ENCODE measurements at places on chromosomes 13 and 19.

DNA sequence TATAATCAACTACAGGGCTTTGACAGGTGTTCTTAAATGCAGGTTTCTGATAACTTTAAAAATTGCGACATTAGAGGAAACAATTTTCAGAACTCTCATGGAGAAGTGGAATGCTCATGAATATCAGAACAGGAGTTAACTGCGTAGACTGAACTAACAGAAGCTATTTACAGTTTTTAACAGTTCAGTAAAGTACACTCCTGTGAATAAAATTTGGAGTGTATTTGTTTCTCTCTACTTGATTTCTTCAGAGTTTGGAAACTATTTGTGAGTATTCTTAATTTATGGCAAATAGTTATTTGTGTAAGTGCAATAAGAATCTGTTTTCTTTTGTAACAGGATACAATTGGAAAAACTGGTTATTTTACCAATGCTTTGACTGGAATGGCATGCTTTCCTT, 114.4 kb downstream of the TNFRSF19 start:
- no peak overlapping the region for H3K4me3 ChIP-seq
- no peak for DNase-seq
- peaks cover 6% of the 10 kb centered on the region for H3K36me3 ChIP-seq
- H3K27me3 ChIP-seq, result no peaks in the 10 kb centered on the region
- H3K4me1 ChIP-seq, result peaks cover 3% of the 10 kb centered on the region
- no peak overlapping the region for H3K27ac ChIP-seq

GRCh38 chr13:40986101-40986856, 32.8 kb downstream of the ELF1 start:
- peak overlapping the region; percentile 81 for H3K4me3 ChIP-seq
- peak overlapping the region; percentile 96 for H3K27ac ChIP-seq
- peaks cover 30% of the 10 kb centered on the region for H3K36me3 ChIP-seq
- no peak for DNase-seq

DNA sequence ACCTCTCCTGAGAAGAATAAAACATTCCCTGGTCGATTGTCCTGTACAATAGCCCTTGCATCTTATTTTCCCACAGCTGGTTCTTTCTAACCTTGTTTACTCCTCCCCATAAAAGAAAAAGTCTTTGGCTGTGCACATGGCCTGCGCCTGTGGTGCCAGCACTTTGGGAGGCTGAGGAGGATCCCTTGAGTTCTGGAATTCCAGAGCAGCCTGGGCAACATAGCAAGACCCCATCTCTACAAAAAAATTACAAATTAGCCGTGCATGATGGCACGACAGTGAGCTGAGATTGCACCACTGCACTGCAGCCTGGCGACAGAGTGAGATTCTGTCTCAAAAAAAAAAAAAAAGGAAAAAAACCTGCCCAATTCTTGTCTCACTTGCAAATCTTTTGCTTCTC, 7.2 kb upstream of the NUP62 start:
- H3K4me3 ChIP-seq, result no peak overlapping the region
- peaks cover 5% of the 10 kb centered on the region for H3K27me3 ChIP-seq
- H3K27ac ChIP-seq, result no peak overlapping the region
- H3K4me1 ChIP-seq, result peaks cover 39% of the 10 kb centered on the region

- DNase-seq, result no peak
- H3K36me3 ChIP-seq, result no peaks in the 10 kb centered on the region
- no peak overlapping the region for H3K4me3 ChIP-seq
- H3K27ac ChIP-seq, result no peak overlapping the region
Observed at GRCh38 chr13:75656425-75656989, 20.4 kb downstream of the LMO7 start.

DNA sequence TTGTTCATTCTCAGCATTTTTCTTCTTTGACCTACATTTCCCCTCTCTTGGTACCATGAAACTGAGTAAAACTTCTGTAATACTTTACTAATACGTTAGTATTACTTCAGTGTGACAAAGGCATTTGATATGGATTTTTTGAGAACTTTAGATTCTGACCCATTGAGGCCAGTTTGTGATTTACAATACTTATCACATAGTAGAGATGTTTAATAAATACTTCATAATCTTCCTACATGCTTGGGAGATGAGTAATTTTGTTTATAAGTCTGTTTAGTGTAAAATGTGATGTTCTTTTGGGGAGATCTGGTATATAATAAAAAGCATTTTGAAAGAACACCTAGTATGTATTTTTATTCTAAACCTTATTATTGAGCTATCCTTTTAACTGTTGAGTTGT, 29.7 kb downstream of the GTF2F2 start:
- H3K27ac ChIP-seq, result no peak overlapping the region
- no peaks in the 10 kb centered on the region for H3K27me3 ChIP-seq
- H3K4me3 ChIP-seq, result no peak overlapping the region
- H3K4me1 ChIP-seq, result no peaks in the 10 kb centered on the region
- no peak for DNase-seq
- H3K36me3 ChIP-seq, result peaks cover 19% of the 10 kb centered on the region

- H3K27ac ChIP-seq, result no peak overlapping the region
- no peaks in the 10 kb centered on the region for H3K27me3 ChIP-seq
- H3K36me3 ChIP-seq, result peaks cover 31% of the 10 kb centered on the region
Observed at GRCh38 chr13:46698014-46698413, 98.9 kb downstream of the ESD start.

GRCh38 chr13:25095851-25096453, at the start of gene PABPC3:
Gene PABPC3 (plus strand): TSS chr13:25096136. CDS start chr13:25096199, 63 bp downstream.
- no peaks in the 10 kb centered on the region for H3K4me1 ChIP-seq
- H3K4me3 ChIP-seq, result peak within 1 kb of the TSS; percentile 26
- peaks cover 32% of the 10 kb centered on the region for H3K27me3 ChIP-seq
- no peak within 1 kb of the TSS for H3K27ac ChIP-seq
- DNase-seq, result no peak

- peaks cover 3% of the 10 kb centered on the region for H3K27me3 ChIP-seq
- H3K4me1 ChIP-seq, result no peaks in the 10 kb centered on the region
- DNase-seq, result no peak
- no peaks in the 10 kb centered on the region for H3K36me3 ChIP-seq
- H3K4me3 ChIP-seq, result no peak overlapping the region
Observed at GRCh38 chr13:94154367-94154766, 325.1 kb downstream of the DCT start.

- no peak overlapping the region for H3K27ac ChIP-seq
- DNase-seq, result no peak
- H3K4me3 ChIP-seq, result no peak overlapping the region
- H3K36me3 ChIP-seq, result peaks cover 2% of the 10 kb centered on the region
- peaks cover 5% of the 10 kb centered on the region for H3K4me1 ChIP-seq
Observed at GRCh38 chr13:46195016-46195415, 13.0 kb upstream of the LCP1 start.
